Muscle of leg (tissue), 16 donors: ENCODE measurements at places on chromosomes 3 and 15. TPM values are rescaled to one million over a fixed set of nuclear protein-coding genes. Genes with fewer than 3 reads are reported as not detected.

GRCh38 chr15:26806151-26806550 is 33.3 kb upstream of the GABRB3 start:
- no peak for DNase-seq

- no peak for DNase-seq
These were observed 177.6 kb upstream of the UBE3A start for GRCh38 chr15:25616471-25616870.

DNA sequence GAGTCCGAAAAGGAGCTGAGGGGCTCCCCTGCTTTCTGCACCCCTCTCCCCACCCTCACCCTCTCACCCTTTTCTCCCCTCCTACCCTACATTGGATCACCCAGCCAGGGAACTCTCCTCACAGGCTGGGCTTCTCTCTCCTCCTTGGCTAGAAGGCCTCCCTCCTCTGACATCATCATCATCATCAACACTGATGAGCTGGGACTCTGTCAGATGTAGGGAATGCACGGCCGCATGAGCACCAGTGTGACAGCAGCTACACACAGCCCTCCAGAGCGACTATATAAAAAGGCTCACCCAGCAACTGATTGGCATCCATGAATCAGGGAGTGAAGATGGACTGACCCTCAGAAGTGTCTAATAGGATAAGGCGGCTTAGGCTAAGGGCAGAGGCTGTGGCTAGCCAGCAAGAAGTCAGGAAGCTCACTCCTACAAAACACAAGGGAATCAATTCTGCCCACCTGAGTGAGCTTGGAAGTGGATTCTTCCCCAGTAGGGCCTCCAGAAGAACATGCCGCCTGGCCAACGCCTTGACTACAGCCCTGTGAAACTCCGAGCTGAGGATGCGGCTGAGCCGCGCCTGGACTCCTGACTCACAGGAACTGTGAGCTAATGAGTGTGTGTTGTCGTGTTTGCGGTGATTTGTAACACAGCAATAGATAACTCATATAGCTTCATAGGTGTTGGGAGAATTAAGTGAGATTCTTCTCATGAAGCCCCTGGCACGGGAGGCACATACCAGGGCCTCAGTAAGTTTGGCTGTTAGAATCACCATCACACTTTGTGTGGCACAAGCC is 147.6 kb downstream of the FAM43A start:
- DNase-seq, result no peak

- peak; percentile 11 for DNase-seq
These were observed 244.1 kb upstream of the STT3B start for GRCh38 chr3:31288641-31289100.

ZNF80 gene
- 0.04 TPM for total RNA-seq
